ENCODE measurements at places on chromosomes 3 and 15.
A peak's percentile ranks its signal among the peaks of the same experiment; 100 is the strongest.

DNA sequence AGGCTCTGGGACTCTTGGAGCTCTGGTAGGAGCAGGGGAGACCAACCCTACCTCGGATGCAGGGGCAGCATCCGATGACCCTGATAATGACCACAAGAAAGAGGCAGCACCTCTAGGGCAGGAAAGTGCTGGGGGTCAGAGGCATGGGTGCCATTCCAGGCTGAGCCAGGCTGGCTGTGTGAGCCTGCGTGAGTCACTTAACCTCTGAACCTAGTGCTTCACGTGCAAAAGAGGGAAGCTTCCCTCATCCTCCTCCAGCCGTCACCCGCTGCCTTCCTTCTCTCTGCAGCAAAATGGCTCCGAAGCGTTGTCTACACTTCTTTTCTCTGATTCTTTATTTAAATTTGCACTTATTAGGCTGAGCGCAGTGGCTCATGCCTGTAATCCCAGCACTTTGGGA is 35.5 kb downstream of the ZDHHC19 start:
- no peak for ATAC-seq

GRCh38 chr3:96478496-96478895 is 335.9 kb upstream of the EPHA6 start:
- no peak for ATAC-seq

GRCh38 chr3:171883893-171884279 is 40.7 kb downstream of the TMEM212 start:
- no peak for ATAC-seq

DNA sequence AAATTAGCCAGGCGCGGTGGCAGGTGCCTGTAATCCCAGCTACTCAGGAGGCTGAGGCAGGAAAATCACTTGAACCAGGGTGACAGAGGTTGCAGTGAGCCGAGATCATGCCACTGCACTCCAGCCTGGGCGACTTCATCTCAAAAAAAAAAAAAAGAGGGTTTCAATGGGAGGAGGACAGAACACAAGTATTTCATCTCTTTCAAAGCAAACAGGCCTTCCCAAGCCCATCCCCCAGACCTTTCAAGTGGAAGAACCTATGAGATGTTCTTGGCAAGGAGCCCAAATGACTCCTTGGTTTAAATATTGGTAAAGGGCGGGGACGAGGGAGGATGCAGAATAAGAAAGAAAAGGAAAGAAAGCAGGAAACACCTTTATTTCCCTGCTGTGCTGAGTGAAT is 62.2 kb upstream of the MCF2L2 start:
- no peak for ATAC-seq

DNA sequence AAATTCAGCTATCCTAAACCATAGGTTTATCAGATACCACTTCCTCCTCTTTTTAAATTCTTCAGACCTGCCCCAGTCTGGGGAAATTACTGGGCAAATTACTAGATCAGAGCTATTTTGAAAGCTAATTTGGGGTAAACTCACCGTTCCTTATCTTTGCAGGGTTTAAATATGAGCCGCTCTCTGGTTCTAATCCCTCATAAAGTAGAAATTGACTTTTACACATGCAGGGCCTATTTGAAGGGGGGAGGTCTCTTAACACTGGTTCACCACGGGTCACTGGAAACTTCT is 11.0 kb upstream of the MEIS2 start:
- no peak for ATAC-seq

- no peak for ATAC-seq
These were observed 128.4 kb downstream of the ASB7 start for GRCh38 chr15:100730655-100731266.

DNA sequence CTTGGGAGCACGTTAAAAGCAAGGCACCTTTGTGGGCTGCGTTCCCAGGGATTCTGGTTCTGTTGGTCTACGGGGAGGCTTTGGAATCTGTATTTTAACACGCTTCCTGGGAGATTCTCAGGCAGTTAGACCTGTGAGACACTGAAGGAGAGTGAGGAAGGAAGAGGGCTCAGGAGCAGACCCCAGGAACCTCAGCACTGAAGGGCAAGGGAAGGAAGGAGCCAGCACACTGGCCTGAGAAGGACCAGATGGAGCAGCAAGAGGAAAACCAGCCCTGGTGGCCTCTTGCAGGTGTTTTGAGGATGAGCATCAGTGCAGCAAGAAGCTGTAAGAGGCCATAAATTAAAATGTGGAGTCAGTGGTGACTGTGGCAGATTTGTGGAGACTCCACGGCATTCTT is 146.7 kb downstream of the RPLP1 start:
- no peak for ATAC-seq

DNA sequence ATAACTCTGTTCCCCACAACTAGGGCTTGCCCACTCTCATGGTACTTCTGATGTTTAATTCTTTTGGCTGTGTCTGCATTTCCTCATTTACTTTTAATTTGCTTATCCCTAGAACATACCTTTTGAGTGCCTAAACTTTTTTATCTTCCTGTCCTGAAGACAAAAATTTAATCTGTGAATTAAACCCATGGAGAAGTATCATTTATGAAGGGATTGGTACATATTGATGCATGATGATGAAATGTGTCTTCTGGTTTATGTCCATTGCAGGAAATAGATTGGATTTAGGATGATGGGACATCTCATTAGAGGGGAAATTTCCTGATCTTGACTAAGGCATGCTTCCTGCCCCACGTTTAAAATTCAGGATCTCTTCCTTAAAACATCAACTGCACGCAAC is 109.5 kb downstream of the PGPEP1L start:
- ATAC-seq, result no peak

DNA sequence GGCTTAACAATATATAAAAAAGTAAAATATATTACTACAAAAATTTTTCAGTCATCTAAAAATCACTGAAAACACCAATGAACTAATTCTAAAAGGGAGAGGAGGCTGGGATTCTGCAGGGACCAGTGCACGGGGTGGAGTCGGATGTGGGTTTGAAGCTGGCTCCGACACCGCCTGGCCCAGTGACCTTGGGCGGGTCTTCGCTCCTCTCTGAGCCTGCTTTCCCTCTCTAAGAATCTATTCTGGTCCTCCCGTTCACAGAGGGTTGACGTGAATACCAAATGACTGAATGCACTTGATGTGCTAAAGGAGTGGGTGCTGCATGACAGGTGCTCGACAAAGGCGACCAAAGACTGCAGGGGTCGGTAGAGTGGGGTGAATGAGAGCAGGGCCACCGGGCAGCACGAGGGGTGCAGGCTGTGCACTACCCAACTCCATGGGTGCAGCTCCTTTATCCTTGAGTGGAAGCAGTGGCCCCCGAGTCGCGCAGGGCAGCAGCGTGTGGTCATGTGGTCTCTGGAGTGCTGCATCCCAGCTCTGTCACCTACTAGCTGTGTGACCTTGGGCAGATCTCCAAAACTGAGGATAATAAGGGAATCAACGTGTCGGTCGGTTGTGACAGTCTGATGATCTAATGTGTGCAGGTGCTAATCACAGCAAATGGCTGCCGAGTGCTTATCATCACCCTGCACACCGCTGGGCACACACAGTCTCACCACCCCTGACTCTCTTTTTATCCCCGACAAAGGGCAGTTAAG is 8.6 kb upstream of the IQSEC1 start:
- no peak for ATAC-seq

DNA sequence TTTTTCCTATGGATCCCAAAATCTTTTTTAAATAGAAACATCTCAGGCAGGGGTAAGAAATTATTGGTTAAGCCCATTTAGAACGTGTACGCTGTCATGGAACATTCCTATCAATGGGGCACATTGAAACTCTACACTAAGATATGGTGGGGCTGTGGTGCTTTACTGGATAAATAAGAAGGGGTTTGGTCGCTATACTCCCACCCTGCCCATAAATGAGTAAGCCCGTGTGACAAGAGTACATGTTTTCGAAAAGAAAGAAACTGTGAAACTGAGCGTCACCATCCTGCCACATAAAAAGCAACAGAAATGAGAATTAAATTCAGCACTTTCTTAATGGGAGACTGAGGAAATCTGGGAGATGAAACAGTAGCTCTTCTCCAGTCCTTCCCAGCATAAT is 929.7 kb upstream of the CFAP20DC start:
- no peak for ATAC-seq

GRCh38 chr15:54481819-54482218 is 503.6 kb downstream of the UNC13C start:
- no peak for ATAC-seq

DNA sequence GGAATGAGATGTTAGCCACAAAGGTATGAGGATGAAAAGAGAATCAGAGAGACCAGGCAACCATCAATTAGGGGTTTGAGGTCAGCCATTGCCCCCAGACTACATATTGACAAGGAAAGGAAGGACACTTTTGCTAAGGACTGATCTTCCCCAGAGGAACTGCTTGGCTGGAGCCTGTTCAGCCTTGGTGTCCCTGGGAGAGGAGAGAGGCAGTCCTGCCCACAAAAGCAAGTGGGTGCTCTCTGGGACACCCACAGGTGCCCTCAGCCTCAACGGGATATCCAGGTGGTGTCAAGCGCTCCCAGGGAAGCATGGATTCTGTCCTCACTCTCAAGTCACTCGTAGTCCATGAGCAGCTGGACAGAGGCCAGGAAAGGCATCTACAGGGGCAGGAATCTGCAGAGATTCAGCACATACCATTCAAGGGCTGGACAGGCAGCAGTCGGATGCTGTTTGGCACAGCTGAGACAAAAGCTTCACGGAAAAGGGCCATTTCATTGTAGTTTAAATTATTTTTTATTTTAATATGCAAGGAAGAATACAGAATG is 166.2 kb downstream of the UACA start:
- ATAC-seq, result peak; percentile 95

DNA sequence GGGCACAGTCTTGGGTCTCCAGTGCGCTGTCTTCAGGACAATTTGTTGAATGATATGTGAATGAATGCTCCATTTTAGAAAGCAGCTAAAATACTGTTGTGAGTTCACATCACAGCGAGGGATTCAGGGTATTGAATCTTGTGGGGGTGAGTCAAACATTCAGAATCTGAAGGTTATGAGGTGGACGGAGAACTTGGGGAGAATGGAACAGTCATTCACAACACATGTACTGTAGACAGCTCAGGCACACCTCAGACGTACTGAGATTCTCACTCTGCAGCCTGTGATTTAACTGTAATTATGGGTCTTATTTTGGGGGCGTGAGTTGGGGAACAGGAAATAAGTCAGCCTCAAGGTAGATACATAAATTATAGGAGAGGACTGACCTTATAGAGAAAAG is 13.9 kb downstream of the CRYBG3 start:
- no peak for ATAC-seq

GRCh38 chr3:48301800-48302166 is 31.7 kb downstream of the SPINK8 start:
- ATAC-seq, result no peak

- ATAC-seq, result no peak
These were observed 785.6 kb downstream of the NTRK3 start for GRCh38 chr15:87470923-87471322.

GRCh38 chr3:149654188-149654601 is 3.6 kb downstream of the WWTR1 start:
- ATAC-seq, result no peak

DNA sequence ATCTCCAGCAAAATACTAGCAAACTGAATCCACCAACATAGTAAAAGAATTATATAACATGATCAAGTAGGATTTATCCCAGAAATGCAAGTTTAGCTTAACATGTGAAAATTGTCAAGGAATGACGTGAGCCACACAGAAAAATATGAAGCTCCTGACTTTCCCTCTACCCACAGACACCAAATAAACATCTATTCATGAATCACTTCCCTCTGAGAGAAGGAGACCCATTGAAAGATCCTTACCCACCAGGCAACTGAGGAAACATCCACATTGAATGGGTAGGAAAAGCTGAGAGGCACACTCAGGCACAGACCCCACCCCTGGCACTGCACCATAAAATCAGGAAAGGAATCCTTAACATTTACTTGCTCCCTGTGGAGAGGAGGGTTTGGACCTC is 102.2 kb upstream of the MANF start:
- no peak for ATAC-seq

GRCh38 chr3:184258926-184259325 is 2.4 kb downstream of the CAMK2N2 start:
- ATAC-seq, result no peak

- no peak for ATAC-seq
These were observed 111.3 kb downstream of the ARRDC4 start for GRCh38 chr15:98071786-98072185.

DNA sequence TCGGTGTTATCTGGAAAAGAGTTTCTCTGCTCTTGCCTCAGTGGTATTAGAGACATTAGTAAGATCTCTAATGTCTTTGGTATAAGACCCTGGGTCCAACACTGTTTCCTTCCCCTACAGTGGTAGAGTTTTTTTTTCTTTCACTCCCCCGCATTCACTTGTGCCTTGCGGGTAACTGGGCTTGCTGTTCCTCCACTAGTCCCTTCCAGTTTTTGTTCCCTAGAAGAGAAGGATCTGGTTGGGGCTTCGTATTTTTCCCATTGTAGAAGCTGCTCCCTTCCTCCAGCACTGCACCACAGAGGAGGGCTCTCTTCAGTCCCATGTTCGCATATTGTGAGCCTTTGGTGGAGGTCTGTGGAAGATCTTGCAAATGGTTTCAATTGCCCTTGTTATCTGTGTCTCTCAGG is 13.7 kb downstream of the CTDSPL2 start:
- ATAC-seq, result no peak

DNA sequence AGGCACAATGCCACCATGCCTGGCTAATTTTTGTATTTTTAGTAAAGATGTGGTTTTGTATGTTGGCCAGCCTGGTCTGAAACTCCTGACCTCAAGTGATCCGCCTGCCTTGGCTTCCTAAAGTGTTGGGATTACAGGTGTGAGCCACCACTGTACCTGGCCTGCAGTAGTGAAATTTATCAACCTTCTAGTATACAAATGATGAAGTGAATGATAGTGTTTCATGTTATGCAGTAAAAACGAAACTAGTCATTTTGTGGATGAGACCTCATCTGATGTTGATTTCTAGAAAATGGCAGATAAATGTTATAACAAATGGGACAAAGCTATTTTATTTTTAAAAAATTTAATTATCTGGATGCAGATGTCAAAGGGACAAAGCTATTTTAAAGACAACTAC is 32.9 kb downstream of the NXPE3 start:
- no peak for ATAC-seq

- ATAC-seq, result no peak
These were observed 115.9 kb upstream of the ST8SIA2 start for GRCh38 chr15:92277776-92278175.

- peak; percentile 87 for ATAC-seq
These were observed 174.0 kb upstream of the PRICKLE2 start for GRCh38 chr3:64399205-64399800.

GRCh38 chr3:25021816-25022215 is 406.2 kb upstream of the RARB start:
- peak; percentile 80 for ATAC-seq

- ATAC-seq, result no peak
These were observed 172.7 kb upstream of the TRIM42 start for GRCh38 chr3:140505213-140505612.

- ATAC-seq, result no peak
These were observed 304.1 kb downstream of the UNC13C start for GRCh38 chr15:54282228-54282836.

DNA sequence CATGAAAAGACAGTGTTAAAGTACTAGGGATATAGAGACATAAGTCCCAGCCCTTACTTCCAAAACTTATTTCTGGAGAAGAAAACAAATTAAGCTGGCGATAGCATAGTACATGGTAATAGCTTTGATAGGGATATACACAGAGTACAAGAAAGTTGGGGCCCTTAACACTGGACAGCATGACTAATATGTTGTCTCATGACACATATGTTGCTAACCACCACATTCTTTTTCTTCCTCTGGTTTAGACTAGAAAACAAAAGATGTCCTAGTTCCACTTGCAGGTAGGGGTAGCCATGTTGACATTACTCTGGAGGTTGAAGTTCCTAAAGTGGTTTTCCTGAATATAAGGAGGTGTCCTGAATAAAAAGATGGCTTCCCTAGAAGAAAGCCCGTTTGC is 75.3 kb downstream of the RFX7 start:
- ATAC-seq, result no peak

- ATAC-seq, result no peak
These were observed 242.8 kb downstream of the DTWD1 start for GRCh38 chr15:49863431-49864224.
